Lower lobe of right lung (tissue), 2 donors: ENCODE measurements at places on chromosomes 2 and 18. TPM values are rescaled to one million over a fixed set of nuclear protein-coding genes. Genes with fewer than 3 reads are reported as not detected.
A peak's percentile ranks its signal among the peaks of the same experiment; 100 is the strongest.

The ALPG gene
- 0.53 TPM for total RNA-seq

The LPIN1 gene
- total RNA-seq, result 52.7 TPM

The EVA1A gene
- 31.7 TPM for total RNA-seq

GRCh38 chr2:159265171-159265576, 21.3 kb downstream of the WDSUB1 start:
- no peak for DNase-seq

DNA sequence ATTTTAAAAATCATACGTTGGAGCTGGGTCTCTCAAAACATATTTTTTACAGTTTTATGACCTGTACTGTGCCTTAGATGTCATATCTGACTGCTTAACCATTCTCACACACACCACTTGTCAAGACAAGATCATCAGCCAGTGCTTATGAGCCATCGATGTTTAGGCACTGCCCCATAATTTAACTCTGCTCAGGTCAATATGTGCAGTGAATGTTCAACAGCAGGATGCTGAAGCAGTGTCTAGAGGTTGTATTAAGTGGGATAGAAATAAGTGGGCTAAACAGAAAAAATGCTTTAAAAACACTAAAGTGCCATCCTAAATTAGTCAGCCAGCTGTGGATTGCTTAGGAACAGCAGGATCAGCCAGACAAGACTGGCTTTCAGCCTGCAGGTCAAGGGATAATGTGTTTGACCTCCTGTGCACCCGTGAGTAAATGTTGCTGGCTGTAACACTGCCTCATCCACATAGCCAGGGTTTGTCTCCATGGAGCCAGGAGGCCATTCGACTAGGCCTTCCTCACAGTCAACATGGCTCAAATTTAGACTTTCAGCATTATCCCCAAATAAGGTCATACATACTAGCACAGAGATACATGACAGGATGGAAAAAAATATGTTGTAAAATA, 139.0 kb upstream of the NXPH2 start:
- no peak for DNase-seq

- no peak for DNase-seq
These were observed 330.5 kb downstream of the FIGN start for GRCh38 chr2:163405298-163405697.

DNA sequence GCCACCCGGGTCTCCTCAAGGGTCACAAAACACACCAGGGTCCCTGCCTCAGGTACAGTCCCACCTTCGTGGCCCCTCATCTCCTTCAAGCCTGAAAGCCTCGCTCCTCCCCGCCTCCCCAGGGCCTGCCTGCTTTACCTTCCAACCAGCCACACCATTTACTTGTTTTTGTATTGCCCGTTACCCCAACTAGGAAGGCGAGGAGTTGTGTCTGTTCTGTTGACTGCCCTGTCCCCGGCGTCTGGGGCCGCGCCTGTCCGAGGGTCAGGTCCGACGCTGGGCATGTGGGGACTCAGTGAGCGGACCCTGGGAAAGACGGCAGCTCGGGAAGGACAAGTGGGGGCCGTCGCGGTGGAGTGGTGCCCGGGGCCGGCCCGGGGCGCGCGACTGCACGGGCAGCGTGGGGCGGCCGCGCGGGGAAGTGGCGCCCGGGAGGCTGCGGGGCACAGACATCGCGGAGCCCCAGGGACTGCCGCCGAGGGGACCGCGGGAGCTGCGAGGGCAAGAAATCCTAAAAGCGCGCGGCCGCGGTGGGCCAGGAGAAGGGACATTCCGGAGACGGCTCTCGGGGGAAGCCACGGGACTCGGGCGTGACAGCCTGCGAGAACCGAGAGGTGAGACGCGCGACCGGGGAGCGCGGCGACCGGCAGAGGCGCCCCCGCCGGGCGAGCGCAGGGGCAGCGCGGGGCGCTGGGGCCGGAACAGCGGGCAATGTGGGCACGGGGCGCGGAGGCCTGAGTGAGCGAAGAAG, 797 bp upstream of the GRHL1 start:
- peak; percentile 73 for DNase-seq

DNA sequence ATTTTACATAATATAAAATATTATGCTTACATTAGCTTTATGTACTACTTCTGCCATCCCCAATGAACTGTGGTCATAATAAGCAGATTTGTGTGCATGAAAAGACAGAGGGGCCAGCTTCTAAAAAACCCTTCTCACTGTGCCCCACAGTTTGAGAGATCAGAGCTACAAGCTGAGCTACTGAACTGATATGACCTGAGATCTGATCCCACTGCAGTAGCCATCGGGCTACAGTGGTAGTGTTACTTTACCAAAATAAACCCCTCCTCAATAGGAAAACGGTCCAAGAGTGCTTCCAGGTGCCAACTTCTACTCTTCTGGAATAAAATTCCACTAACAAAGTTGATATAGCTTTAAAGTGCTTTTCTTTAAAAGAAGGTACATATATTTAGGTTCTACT, 43.1 kb downstream of the IKZF2 start:
- DNase-seq, result no peak

- no peak for DNase-seq
These were observed 55.4 kb downstream of the POU3F3 start for GRCh38 chr2:104909317-104909716.
